Astrocyte (in vitro differentiated cells and primary cell): ENCODE measurements at places on chromosomes 13 and 19. TPM values are rescaled to one million over a fixed set of nuclear protein-coding genes. Genes with fewer than 3 reads are reported as not detected.

DNA sequence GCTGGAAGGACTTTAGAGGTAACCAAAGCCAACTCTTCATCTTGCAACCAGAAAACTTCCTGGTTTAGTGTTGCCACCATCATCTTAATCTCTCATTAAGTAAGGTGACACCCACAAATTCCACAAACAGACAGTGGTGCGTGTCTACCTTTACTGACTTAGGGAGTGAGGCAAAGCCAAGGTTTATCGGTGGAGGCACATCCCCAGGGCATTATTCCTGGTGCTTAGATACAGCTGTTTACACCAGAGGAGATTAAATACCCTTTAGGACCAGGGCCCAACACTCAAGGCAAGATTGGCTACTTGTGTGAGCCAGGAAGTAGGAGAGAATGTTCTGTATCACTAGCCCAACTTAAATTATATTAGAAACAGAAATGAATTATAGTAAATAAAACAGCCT is 9.5 kb downstream of the STOML3 start:
- no peak for DNase-seq

GRCh38 chr19:51251468-51251820 is 564 bp downstream of the SIGLECL1 start:
- DNase-seq, result no peak

DNA sequence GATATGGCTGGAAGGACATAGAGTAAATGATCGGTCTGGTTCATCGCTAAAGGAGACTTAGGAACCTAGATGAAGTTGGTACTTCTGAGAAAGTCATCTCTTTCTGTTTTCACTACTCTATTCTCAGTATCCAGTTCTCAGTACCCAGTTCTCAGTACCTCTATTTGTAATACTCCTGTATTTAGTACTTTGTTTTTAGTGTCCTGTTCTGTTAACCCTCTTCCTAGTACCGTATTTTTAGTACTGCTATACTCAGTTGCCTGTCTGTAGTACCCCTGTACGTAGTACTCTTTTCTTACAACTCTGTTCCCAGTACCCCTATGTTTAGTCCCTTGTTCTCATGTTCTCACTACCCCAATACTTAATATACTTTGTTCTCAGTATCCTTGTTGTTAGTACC is 1.2 kb downstream of the RFXAP start:
- no peak for DNase-seq

GRCh38 chr13:31121379-31122140 is 40.1 kb downstream of the HSPH1 start:
- no peak for DNase-seq

DNA sequence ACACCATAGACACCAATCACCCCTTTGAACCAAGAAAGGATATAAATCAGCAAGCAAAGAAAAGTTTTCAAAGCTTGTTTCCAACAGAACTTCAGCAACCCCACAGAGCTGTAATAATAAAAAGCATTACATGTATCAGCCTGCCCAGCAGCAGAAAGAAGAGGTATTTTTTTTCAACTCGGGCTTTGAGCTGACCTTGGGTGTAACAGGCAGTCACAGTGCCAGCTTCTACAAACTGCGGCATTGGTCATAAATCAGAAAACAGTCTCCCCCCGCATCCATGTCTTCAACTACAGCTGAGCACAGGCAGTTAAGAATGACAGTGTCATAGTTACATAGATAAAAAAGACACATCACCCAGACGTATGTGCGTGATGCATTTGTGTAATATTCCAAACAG is 671.0 kb upstream of the SLITRK1 start:
- DNase-seq, result no peak

DNA sequence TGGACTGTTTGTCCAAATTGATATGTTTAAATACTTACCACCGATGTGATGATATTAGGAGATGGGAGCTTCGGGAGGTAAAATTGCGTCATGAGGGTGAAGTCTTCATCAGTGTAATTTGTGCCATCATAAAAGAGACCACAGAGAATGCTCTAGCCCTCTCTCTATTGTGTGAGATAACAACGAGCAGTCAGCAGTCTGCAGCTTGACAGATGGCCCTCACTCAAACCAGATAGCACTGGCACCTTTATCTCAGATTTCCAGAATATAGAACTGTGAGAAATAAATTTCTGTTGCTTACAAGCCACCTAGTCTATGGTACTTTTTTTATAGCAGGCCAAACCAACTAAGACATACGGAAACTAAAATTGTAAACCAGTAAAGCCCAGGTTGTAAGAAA is 1718.9 kb upstream of the MIR17HG start:
- no peak for DNase-seq

DNA sequence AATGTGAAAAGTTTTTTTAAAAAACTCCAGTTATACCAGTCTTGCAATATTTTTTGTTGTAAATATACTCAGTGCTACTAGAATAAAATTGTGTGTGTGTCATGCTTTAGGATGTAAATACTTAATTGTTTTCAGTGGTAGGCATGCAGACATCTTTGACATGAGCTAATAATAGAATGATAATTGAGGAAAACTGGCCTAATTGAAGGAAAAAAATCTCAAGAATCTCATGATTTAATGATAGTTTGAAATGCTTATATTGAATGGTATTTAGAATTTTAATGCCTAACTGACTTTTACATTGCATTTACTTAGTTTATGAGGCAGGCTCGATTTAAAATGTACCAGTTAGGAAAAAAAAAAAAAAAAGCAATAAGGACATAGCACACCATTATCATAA is 3.2 kb upstream of the MAB21L1 start:
- DNase-seq, result no peak

GRCh38 chr19:31171936-31172335 is 177.3 kb downstream of the TSHZ3 start:
- DNase-seq, result no peak

DNA sequence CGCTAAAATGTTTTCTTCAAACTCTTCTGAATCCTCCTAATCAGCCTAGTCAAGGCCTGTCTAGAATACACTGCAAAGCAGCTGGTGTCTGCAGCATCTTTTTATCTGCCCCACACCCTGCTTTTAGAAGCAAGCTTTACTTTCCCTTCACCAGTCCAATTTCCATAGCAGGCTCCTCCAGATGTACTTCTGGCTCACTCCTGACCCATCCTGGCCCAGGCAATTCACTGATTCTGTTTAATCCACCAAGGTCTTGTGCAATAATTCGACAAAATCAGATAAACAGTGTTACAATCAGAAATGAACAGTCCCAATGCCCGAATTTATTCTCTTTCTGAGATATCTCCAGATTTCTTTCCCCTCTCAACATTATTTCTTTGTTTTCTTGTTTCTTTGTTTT is 415.2 kb upstream of the SGCG start:
- no peak for DNase-seq

GRCh38 chr19:48619692-48620585 is 633 bp downstream of the SPHK2 start:
- DNase-seq, result no peak

DNA sequence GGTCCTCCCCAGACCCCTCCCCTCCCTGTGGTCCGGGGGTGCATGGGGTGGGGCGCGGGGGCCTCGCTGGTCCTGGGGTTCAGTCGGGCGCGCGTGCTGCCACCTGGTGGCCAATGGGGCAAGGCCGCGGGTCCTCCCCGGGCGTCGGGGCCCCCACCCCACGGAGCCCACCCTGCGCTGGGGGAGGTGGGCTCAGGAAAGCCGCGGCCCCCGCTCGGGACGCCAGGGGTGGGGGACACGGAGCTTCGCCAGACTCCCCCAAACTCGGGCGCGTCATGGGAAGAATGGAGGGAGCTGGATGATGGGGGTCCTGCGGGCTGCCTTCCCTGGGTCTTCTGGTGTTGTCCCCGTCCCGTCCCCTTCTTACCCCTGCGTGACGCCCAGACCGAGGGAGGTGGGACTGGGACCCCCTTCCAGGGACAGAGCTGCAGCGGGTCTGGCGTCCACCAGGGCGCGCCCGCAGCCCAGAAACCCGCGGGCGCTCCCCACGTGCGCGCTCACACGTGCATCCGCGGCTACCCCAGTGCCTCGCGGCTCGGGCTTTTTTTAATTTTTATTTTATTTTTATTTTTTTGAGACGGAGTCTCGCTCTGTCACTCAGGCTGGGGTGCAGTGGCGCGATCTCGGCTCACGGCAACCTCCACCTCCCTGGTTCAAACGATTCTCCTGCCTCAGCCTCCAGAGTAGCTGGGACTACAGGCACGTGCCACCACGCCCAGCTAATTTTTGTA is 19.8 kb upstream of the TCF3 start:
- no peak for DNase-seq

DNA sequence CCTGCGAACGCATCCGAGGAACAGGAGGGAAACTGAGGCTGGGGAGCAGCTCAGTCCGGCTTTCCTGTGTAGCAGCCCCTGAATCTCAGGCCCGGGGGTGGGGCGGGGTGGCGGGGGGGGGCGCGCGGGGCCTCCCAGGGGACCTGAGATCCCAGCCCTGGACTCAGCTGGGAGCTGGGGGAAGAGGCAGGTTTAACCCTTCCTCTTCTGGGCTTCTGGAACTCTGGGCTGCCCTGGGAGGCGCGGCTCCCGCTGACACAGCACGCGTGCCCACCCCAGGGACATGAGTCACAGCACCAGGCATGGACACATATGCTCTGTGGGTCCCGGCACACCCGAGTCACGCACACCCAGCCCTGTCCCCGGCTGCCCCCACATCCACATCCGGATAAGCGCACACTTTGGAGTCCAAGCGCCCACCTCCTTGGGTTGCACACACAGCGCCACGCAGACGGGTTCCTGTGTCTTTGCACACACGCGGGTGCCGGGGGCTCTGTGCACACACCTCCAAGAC is 3.5 kb upstream of the CIRBP start:
- peak; percentile 62 for DNase-seq

DNA sequence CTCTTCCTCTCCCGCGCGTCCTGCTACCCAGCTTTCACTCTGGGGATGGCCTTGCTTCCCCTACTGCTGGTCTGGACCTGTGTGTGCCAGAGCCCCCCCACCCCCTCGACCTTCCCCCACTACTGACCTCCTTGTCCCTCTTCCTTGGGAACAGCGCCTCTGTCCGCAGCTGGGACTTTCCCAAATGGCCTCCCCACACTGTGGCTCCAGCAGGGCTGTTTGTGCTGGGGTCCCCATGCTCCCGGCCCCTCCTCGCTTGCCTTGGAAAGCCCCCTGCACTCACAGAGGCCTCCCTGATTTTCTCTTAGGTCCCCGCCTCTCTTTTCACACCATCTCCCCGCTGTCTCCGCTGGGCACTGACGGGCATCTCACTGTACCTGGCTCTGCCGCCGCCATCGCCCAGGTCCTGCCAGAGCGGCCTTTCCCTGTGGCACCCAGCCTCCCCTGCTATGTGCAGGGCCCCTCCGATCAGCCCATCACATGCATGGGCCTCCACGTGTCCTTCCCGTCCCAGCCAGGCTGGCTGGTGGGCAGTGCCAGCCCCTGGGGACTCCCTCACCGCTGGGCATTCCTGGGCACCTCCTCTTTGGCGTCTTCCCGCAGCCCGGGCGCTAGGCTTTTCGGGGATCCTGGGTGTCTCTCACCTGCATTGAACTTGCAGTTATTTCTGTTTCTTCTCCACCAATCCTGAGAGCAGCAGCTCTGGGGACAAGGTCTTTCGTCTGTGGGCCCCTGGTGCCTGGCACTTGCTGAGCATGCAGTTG is 118.7 kb downstream of the ATP11A start:
- no peak for DNase-seq

GRCh38 chr19:38742906-38743305 is 1.4 kb downstream of the CAPN12 start:
- no peak for DNase-seq

- DNase-seq, result no peak
Observed at GRCh38 chr13:63999614-64000305, 2584.1 kb upstream of the PCDH20 start.

DNA sequence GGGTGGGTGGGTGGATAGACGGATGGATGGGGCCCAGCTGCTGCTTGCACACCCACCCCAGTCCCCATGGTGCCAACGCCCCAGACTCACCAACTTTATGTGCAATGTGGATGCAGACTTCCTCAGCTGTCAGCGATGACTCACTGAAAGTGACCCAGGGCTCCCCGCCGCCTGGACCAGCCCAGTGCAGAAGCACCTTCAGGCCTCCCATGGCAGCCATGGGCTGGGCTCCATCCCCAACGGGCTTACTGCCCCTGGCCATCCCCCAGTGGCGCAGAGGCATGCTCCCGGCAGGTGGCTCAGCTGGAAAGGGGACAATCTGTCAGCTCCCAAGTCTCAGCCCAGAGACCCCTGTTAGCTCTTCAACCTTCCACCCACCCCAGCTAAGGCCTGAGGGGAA is 2.2 kb downstream of the TYK2 start:
- no peak for DNase-seq

- DNase-seq, result no peak
Observed at GRCh38 chr13:24307211-24308067, 1.9 kb upstream of the C1QTNF9 start.

DNA sequence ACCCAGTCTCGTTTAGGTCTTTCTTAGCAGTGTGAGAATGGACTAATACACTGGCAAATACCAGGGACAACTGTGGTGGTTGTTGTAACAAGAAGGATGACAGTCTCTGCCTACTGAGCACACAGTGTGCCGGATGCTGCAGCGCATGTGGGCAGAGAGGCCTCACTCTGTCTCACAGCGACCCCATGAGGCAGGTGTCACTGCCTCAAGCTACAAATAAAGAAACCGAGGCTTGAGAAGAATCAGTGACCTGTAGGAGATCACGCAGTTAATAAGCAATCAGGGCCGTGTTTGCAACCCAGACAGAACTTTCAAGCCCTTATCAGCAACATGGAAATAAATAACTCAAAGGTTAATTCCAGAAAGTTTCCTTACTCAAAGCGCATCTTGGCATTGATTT is 40.5 kb upstream of the GAS6 start:
- DNase-seq, result no peak

DNA sequence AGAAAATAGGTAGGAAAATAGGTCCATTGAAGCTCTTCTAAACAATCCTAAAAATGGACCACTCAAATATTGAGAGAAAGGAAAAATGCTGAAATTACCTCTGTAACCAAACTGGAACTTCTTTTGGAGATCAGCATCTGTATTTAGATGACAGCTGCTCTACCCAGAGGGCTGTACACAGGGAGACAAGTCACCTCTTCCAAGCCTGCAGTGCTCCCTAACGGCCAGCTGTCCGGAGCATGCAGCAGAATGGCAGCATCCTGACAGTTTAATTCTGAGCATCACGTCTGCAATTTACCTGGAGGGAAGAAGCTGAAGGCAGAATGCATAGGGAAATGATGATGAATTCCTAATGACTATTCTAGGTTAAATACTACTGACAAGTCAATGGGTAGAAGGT is 62.8 kb upstream of the DIAPH3 start:
- DNase-seq, result peak; percentile 2

Gene ASPDH
- total RNA-seq, result not detected in 2 replicates

Gene CCDC169
- total RNA-seq, result 0.62 and 0.98 TPM in 2 replicates

Gene TBCB
- total RNA-seq, result 239 and 244 TPM in 2 replicates

Gene CCDC8
- total RNA-seq, result 35.5 and 45.5 TPM in 2 replicates

Gene LAIR1
- total RNA-seq, result not detected in 2 replicates

Gene ZNF536
- total RNA-seq, result 0.22 and 0.43 TPM in 2 replicates

Gene KCNRG
- total RNA-seq, result 0.41 and 0.61 TPM in 2 replicates

Gene GARRE1
- 20.1 and 23.8 TPM in 2 replicates for total RNA-seq

Gene S1PR2
- total RNA-seq, result 15.7 and 16.8 TPM in 2 replicates

Gene CGB8
- total RNA-seq, result 9.4 and 15.8 TPM in 2 replicates

Gene METTL21C
- total RNA-seq, result not detected in 2 replicates

Gene TINCR
- total RNA-seq, result 0.38 and 1.4 TPM in 2 replicates

Gene LYL1
- total RNA-seq, result 0.27 TPM in 1 of 2 replicates, not detected in the other

Gene ZNF816
- 10.3 and 12.2 TPM in 2 replicates for total RNA-seq

Gene OR7C1
- not detected in 2 replicates for total RNA-seq
